Fibroblast of lung (primary cell): ENCODE measurements at places on chromosomes 5 and 9.
A peak's percentile ranks its signal among the peaks of the same experiment; 100 is the strongest.

DNA sequence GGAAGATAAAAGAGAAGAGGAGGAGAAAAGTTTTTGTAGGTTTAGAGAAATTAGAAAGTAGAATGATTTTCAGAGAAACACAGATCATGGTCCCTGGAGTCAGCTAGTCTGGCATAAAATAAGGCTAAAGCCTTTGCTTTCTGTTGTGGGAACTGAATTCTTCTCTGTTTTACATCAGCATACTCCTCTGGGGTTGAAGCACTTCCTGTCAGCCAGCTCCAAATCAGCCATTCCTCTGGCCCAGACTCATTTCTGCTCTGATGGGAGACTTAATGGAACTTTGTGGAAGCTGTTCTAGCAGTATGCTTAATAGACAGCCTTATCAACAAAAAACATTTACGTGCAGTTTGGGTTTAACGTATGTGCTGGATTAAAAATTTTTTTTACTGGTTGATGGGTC is 143.2 kb downstream of the HMHB1 start:
- peak; percentile 63 for DNase-seq

DNA sequence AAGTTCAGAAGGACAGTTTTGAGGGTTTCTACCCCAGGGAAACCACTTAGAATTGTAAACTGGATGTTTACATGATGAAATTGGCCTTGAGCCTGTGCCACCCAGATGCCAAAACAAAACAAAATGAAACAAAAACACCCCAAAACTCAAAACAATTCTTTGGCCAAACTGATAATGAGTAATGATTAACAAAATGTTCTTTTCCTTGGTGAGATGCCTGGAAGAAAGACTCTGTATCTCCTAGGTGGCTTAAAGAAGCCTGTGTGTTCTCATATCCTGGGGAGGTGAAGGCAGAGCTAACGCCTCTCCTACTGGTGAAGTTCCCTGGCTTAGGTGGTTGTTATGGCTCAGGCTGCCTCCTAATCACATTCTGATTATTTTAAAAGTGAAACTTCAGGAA is 120.5 kb downstream of the NPR3 start:
- DNase-seq: no peak

DNA sequence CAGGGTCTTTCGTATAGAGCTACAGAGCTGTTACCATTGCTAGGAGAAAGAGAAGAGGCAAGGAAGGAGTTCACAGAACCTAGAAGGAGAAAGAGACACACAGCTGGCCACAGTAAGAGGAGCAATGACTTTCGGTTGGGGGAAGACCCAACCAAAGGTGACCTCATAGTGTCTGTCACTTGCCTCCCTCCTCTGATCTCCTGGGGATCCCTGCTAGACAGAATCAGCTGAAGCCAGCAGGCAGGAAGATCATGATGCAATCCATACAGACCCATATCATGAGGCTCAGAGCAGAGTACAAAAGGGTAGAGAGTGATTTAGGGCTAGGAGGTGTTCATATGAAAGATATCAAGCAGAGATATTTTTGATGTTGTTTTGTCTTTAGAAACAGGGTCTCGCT is 26.0 kb upstream of the EPB41L4B start:
- DNase-seq: no peak

- DNase-seq: no peak
These were observed 29.4 kb downstream of the OLFM1 start for GRCh38 chr9:135116881-135117280.

DNA sequence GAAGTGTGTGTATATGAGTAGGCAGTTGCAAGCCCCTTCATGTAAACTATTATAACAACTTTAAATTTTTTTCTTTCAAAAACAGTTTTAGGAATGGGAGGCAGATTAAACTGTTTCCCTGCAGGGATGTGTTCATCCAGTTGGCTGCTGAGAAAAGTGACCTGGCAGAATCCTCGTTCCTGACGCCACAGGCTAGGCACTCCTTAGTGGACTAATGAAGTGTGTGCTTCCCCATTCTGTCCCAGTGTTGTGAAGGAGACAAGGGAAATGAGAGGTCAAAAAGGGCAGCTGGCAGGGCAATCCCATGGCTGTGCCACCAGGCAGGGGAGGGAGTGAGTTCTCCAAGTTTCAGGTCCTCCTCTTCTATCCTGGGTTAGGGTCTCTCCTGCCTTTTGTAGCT is 59.8 kb downstream of the FOXD1 start:
- DNase-seq: no peak

- DNase-seq: peak; percentile 77
These were observed 125.6 kb downstream of the PAPPA start for GRCh38 chr9:116279230-116279629.

DNA sequence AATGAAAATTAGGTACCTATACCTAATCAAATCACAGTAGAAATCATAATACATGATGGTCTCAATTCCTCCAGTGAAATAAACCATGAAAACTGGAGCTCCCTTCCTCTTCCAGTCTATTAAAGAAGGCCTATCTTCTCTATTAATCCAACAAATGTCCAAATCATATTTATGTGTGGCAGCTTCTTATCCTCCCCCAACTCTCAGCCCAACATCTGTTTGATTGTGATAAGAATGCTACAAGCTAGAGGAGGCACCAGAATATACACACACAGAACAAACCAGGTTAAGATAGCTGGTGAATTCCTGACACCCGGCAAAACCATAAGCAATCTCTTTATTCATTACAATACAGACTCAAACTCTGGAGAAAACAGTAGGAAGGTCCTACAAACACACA is 110.8 kb downstream of the FBXL17 start:
- DNase-seq: no peak

- peak; percentile 4 for DNase-seq
These were observed at the start of gene PCAT7 for GRCh38 chr9:94554439-94555331. Gene PCAT7 (plus strand): TSS chr9:94555083.

GRCh38 chr5:174490728-174491127 is 233.7 kb upstream of the MSX2 start:
- DNase-seq: no peak

- no peak for DNase-seq
These were observed 31.1 kb downstream of the ERAP1 start for GRCh38 chr5:96776621-96777020.

DNA sequence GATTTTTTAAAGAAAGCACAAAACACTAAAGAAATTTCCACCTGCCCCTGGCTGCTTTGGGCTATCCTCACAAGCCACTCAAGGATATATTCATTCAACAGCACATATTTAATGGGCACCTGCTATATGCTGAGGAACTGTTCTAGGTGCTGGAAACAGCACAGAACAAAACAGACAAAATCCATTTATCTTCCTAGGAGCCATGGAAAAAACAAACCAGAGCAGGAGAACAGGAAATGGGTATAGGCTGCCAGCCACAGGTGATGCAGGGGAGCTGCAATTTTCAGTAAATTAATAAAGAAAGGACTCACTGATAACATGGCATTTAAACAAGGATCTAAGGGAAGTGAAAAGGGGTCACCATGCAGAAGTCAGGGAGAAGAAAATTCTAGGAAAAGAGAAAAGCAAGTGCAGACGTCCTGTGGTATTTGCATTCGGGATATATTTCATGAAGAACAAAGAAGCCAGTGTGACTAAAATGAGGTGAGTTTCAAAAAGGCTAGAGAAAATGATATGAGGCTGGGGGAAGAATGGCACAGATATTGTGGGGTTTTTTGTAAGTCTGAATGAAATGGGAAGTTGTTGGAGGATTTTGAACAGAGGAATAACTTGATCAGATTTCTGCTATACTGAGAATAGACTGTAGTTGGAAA is 152.2 kb downstream of the ADAMTSL1 start:
- no peak for DNase-seq

DNA sequence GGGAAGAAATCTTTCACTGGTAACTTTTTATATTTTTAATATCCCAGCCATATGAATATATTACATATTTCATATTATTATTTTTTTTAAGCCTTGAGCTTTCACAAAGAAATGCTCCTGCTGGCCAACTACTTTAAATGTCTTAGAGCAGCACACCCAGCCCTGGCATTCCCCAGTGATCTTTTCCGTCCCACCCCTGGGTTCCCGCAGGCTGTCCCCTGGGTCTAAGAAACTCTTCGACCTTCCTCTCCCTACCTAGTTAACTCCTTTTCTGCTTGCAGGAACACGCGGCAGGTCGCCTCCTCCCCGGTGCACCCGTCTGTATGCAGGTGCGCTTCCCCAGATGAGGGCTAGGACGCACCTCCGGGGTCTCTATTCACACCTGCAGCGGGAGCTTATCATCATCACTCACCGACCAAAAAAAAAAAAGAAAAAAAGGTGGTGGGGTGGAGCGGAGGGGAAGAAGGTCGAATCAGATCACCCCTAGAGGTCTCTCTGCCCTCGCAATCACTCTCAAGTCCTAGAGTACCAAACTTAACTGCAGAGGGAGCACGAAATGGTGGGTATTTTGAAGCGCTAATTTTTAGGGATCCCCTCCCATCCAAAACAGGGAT is 696 bp downstream of the ZFP62 start:
- peak; percentile 27 for DNase-seq

DNA sequence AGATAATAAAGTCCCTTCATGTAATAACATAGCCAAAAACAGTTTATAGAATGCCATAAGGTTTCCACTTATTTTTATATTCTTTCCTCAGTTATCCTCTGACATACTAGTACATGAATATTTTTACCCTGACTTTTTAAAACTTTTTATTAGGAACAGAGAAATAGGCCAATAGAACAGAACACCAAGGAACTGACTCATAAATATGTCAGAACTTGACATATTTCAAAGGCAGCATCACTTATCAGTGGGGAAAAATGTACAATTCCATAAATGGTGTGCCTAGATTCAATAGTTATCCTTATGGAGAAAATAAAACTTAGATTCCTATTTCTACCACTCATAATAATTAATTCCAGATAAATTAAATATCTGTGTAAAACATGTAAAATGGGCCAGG is 9.4 kb downstream of the STARD4 start:
- peak; percentile 60 for DNase-seq

DNA sequence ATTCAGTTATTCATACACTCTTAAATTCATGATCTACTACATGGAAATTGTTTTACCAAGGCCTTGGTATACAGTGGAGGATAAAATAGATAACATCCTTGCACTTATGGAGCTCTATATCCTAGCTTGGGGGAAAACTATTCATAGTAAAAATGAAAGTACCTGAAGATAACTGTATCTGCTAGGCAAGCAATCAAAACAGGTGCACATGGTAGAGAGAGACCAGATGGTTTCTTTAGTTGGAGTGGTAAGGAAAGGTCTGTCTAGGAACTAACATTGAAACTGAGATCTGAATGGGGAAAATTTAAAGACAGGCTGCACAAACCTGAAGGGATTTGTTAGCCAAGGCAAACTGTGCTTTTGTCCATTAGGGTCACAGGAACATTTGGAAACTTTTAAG is 11.1 kb upstream of the SLCO4C1 start:
- no peak for DNase-seq

- no peak for DNase-seq
These were observed 283.9 kb upstream of the RFX3 start for GRCh38 chr9:3809724-3810123.

- DNase-seq: no peak
These were observed 279.6 kb upstream of the GRAMD2B start for GRCh38 chr5:126143622-126144021.

DNA sequence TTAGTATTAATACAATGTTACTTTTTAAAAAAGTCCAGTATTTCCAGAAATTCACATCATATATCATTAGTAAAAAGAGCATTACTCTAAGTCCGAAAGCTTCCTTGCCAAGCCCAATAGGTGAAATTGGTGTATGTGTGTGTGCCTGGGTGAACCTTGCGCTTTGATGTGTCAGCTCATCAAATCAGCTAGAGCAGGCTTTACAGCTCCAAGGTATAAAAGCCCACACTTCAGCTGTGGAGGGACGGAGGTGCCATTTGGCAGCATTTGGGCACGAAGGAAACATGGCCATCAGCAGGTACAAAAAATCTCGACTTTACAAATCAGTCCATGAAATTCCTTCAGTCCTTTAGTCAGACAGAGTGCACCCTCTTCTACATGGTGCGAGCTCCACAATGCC is 76.5 kb upstream of the IL7R start:
- no peak for DNase-seq

DNA sequence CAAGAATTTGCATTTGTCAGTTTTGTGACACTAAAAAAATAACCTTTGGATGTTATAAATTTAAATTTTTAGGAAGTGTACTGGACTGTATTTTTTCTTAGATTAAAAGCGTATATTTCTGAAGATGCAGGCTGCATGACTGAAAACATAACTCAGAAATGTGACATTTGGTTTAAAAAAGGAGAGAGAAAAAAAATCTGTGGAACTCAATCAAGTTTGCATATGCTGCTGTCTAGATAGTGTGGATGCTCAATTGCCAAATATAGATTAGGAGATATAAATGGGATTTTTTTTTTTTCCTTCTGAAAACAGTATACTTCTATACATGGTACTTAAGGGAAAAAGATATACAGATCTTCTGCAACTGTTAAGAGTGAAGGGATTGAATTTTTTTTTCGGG is 402.3 kb downstream of the TAF11L14 start:
- no peak for DNase-seq

- DNase-seq: peak; percentile 98
These were observed 88.2 kb downstream of the LIFR start for GRCh38 chr5:38468202-38468673.

- no peak for DNase-seq
These were observed 672.8 kb downstream of the ACTL7B start for GRCh38 chr9:108182950-108183381.

- DNase-seq: peak; percentile 22
These were observed 132.4 kb downstream of the ADAMTS2 start for GRCh38 chr5:179212870-179213269.

DNA sequence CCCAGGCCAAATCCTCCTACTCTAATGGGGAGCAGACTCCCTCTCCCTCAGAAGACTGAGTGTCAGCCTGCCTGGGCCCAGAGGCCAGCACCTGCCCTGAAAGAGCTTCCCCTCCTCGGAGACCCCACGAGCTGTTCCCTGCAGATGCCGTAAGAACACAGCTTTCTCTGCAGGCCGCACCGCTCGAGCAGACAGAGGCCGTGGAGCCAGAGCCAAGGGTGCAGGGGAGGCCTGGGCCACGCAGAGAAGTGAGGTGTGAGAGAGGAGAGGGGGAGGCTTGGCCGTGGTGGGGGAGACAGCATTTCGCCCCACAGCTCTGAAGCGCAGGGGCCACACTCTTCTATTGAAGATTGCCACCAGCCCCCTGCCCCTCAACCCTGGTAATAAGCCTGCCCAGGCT is 62.8 kb upstream of the GARNL3 start:
- no peak for DNase-seq

DNA sequence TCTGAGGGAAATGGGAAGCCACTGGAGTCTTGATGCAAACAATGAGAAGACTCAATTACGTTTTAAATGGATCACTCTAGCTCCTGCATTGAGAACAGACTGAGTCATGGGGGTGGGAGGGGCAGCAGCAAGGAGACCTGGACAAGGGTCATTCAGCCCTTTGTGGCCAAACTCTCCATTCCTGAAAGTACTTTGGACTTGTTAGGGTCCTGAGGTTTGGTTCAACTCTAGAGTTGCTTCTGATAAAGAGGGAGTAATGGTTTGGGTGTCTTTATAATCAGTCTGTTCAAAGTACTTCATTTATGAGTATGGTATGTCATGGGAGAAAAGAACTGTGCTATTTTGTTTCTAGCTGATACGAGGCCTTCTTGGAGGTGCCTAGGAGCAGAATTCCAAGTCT is 67.7 kb upstream of the SMIM32 start:
- no peak for DNase-seq
